ENCODE measurements at places on chromosomes 13 and 19.

DNA sequence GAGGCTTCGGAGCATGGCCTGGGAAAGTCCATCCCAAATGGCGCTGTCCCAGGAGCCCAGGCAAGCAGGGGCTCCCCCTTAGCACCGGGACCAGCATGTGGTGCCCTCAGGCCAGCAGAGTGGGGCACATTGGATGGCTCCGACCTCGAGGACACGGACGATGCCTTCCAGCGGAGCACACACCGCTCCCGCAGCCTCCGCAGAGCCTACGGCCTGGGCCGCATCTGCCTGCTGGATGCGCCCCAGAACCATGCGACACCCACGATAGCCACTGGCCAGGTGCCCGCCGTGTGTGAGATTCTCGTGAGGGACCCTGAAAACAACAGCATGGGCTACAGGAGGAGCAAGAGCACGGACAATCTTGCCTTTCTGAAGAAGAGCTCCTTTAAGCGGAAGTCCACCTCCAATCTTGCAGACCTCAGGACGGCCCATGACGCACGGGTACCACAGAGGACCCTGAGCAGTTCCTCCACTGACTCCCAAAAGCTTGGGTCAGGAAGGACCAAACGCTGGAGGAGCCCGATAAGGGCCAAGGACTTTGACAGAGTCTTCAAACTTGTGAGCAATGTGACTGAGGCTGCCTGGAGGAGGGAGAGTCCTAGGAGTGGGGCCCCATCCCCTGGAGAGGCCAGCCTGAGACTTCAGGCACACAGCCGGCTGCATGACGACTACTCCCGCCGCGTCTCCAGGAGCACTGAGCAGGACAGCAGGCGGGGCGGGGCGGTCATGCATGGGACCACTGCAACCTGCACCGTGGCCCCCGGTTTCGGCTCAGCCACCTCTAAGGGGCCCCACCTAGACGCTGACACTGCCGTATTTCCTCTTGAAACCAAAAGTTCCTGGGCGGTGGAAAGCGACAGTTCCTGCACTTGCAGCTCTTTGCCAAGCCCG lies 63.1 kb downstream of the SPATA13 start:
- DNase-seq: no peak

- no peak for DNase-seq
Observed at GRCh38 chr13:114166381-114167131, 12.5 kb upstream of the CFAP97D2 start.

GRCh38 chr19:55145232-55145631 lies 3.8 kb downstream of the TNNT1 start:
- no peak for DNase-seq

- peak; percentile 74 for DNase-seq
Observed at GRCh38 chr19:35404879-35405622, 34.2 kb downstream of the GPR42 start.

GRCh38 chr19:51593138-51593890 lies 22.2 kb downstream of the ZNF175 start:
- no peak for DNase-seq

DNA sequence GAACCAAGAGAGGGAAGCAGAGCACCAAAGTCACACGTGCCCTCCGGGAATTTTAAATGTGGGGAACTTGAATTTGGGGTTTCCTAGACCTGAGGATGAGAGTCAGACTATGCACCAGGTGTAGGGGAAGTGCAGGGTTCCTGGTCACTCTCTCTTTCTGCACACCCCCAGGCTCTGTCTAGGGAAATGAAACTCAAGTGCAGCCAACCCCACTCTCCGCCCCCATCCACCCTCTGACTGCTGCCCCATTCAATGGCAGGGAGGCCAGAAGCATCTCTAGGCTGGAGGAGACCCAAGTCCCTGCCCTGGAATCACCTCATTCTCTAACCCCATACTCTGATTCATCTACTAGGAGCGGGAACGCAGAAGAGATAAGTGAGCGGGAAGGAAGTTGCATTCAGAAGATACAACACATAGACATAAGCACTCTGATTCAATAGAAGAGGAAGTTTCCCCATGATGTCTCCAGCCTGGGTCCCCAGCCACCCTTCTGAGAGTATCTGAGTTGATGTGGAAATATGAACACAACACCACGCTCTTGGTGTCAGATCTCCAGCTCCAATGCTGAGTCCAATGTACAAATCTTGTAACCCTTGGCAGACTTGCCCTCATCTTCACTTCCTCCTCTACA lies 4.7 kb upstream of the SIGLEC14 start:
- DNase-seq: no peak

DNA sequence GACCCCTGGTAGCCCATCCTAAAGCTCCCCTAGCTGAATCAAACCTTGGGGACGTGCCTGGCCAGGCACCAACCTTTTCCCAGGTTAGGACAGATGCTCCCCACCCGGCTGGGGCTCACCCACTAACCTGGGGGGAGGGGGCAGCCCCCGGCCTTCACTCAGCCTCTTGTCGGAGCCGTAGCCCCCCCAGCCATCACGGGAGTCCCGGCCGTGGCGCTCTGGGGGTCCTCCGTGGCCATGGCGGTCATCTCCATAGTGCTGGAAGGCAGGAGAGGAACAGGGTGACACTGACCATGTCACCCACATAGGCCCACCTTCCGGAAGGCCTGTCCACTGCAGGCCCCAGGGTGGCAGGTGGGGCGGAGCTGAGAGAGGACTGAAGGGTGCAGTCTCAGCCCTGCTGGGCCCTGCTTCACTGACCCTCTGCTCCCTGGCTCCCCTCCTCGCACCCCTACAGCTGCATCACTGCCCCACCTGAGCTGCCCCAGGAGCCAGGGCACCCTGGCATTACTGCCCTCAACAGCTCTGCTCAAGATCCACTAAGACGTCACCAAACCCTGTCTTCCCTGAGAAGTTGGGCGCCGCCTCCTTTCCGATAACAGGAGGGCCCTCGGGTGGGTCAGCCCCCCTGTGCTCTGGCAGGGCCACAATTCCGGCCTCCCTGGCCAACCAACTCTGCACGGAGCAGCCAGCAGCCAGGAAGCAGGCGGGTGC lies 22.6 kb upstream of the TINCR start:
- DNase-seq: no peak

DNA sequence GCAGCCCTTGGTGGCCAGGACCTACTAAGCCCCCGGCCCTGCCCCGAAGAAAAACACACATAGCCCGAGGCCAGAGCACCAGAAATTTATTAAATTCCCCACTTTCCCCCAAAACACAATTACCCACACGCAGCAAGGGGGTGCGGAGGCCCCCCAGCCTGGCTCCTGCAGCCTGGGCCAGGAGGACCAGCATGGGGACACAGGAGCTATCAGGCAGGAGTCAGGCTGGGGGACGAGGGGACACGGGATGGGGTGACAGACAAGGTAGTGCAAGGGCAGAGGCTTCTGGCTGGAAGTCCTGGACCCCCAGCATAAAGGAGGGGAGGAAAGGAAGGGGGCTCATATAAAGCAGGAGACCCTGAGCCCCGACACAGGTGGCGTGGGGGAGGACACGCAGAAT lies 3.1 kb downstream of the RNU6-9 start:
- DNase-seq: no peak

DNA sequence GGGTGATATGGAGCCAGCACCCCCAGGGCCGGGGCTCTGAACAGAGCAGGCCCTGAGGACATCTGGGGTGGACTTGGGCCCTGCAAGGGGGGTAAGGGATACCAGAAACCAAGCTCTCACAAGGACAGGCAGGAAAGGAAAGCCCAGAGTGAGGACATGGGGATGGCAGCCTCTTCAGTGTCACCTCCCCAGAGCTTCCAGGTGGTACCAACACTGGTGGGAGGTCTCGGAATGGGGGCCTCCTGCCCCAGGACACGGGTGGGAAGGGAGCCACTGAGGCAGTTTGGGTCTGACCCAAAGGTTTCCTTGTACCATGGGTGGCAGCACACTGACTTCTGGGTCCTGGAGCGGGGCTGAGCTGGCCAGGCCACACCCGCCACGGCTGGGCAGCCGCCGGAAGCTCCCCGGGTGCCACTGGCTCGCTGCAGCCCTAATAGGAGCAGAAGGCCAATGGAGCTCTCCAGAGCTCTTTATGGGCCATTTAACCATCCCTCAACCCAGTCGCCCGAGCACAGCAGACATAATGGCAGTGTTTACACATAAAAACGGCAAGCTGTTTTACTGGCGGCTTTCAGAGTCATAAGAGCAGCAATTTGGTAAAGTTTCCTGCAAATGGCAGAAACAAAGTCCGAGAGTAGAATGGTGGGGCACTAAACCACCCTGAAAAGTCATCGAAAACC lies 59.3 kb downstream of the PEPD start:
- DNase-seq: no peak

DNA sequence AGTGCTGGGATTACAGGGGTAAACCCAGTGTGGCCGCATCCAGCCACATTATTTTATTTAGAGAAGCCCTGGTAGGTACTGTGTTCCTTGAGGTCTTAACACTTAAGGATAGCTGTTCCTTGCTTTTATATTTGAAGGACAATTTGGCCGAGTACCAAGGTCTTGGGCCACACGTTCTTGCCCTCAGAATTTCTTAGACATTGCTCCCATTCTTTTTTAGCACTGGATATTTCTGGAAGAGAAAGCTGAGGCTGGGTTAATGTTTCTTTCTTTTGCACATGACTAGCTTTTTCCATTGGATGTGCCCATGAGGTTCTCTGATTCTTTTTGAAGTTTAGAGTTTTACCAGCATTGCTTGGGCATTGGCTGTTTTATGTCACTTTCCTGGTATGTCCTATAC lies 5.5 kb upstream of the RNF113B start:
- DNase-seq: no peak

DNA sequence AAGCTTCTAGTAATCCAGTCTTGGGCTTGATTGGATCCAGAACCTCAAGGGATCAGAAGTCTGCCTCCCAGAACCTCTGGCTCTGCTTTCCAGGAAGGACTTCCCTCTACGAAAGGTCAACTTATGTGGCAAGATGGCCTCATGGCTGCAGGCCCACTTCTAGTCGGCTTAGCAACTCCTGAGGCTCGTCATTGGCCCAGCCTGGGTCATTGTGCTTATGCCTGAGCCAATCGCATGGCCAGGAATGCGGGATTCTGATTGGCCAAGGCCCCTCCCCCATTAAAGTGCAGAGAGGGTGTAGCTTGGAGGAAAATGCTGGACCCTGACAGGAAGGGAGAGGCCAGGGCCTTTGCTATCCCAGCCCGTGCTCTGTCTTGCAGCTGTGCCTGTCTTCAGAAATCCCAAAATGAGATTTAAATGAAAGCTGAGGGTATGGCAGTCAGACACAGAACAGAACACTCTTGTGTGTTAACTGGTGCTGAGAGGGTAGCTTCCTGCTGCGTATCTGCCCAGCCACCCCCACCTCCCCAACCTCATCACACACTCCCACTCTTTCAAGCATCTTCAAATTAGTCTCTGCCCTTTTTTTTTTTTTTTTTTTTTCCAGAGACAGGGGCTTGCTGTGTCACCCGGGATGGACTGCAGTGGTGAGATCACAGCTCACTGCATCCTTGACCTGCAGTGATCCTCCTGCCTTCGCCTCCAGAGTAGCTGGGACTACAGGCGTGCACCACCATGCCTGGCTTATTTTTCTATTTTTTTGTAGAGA lies 5.5 kb upstream of the CCNE1 start:
- no peak for DNase-seq

GRCh38 chr13:30743319-30744055 lies 8.1 kb downstream of the ALOX5AP start:
- no peak for DNase-seq

GRCh38 chr19:3343619-3344502 lies 22.5 kb upstream of the NFIC start:
- no peak for DNase-seq

DNA sequence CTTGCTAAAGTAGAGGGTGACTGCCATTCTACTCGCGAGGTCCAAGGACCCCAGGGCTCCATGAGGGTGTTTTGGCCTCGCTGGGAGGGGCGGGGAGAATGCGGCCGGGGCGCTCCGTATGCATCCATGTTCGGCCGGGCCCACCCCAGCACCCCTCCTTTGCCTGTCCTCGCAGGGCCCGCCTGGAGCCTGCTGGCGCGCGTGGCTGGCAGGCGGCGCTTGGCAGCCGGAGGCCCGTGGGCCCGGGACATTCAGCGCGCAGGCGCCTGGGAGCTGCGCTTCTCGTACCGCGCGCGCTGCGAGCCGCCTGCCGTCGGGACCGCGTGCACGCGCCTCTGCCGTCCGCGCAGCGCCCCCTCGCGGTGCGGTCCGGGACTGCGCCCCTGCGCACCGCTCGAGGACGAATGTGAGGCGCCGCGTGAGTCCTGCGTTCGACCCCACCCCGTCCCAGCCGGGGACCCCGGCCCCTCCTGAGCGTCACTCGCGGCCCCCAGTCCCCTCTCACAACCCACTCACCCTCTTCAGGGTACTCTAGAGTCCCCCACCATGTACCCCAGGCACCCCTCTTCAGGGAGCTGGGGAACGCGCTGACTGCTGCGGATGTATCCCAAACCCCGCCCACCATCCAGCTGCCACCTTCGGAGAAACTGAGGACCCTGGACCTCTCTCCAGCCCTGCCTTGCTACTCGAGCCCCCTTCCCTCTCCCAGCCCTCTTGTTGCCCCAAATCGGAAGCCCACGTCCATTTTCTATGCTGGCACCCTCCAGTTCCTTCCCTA lies 4.1 kb downstream of the DLL3 start:
- DNase-seq: peak; percentile 77

- no peak for DNase-seq
Observed at GRCh38 chr19:7924651-7925170, 1.2 kb downstream of the CTXN1 start.

DNA sequence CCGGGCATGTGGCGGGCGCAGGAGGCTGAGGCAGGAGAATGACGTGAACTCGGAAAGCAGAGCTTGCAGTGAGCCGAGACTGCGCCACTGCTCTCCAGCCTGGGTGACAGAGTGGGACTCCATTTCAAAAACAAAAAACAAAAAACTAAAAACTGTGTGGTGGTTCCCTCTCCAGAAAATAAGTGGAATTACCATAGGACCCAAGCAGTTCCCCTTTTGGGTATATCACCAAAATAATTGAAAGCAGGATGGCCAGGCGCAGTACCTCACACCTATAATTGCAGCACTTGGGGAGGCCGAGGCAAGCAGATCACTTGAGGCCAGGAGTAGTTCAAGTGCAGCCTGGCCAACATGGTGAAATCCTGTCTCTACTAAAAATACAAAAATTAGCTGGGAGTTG lies 15.7 kb upstream of the LDLR start:
- DNase-seq: no peak

- no peak for DNase-seq
Observed at GRCh38 chr19:5364674-5365073, 24.1 kb upstream of the PTPRS start.

DNA sequence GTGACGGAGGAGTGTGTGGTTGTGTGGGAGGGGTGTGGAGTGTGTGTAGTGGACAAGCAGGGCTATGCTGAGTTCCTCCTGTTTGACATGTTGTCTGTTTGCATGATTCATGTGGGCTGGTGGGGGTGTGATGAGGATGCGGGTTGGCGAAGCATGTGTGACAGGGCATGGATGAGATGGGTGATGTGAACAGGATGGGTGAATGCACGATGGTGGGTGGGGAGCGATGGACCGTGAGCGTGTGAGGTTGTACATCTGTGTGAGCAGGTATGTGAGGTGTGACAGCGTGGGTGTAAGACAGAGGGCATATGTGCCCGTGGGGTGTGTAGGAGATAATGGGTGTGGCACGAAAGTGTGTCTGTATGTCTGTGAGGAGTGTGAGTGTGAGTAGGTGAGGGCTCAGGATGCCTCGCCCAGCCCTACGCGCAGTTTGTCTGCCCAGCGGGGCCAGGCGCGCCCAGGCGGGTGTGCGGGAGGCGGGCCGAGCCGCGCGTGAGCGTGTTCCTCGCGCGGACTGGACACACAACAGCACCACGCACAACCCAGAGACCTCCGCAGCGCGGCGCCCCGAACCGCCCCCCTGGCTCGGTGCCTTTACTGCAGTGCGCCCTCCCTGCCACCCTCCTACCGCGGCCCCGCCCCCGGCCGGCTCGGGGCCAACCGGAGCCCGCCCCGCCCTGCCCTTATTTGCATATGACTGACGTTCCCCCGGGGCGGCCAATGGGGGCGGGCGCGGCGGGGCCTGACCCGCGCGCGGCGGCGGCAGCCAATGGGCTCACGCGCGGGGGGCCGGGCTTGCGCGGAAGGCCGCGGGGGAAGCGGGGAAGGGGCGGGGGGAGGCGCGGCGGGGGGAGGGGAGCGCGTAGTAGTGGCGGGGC lies 14.4 kb downstream of the CIC start:
- DNase-seq: peak; percentile 87

Data from stimulated activated CD4-positive, alpha-beta T cell treated with anti-CD3 and anti-CD28 coated beads, Interleukin-15, amount 100 ng/mL, for 48 hours (primary cell).